NCI-H526 treated with DMSO at 0.1 percent for 48 hours (cell line): ENCODE measurements at places on chromosomes 7 and 10.

DNA sequence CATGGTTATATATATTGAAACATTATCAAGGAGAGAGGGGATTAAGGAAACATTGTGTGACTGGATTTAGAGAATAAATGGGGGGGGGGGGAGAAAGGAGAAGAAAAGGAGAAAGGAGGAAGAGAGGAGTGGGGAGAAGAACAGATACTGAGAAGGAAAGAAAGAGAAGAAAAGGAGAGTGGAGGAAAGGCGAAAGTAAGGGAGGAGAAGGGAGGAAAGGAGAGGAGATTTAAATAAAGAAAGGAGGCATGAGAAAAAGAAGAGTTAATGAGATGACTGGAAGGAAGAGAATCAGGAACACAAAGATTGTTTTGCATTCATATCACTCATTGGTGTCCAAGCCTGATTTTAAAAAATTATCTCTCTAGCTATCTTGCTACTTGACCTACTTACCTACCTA is 16.1 kb upstream of the TSPAN12 start:
- DNase-seq, result no peak

DNA sequence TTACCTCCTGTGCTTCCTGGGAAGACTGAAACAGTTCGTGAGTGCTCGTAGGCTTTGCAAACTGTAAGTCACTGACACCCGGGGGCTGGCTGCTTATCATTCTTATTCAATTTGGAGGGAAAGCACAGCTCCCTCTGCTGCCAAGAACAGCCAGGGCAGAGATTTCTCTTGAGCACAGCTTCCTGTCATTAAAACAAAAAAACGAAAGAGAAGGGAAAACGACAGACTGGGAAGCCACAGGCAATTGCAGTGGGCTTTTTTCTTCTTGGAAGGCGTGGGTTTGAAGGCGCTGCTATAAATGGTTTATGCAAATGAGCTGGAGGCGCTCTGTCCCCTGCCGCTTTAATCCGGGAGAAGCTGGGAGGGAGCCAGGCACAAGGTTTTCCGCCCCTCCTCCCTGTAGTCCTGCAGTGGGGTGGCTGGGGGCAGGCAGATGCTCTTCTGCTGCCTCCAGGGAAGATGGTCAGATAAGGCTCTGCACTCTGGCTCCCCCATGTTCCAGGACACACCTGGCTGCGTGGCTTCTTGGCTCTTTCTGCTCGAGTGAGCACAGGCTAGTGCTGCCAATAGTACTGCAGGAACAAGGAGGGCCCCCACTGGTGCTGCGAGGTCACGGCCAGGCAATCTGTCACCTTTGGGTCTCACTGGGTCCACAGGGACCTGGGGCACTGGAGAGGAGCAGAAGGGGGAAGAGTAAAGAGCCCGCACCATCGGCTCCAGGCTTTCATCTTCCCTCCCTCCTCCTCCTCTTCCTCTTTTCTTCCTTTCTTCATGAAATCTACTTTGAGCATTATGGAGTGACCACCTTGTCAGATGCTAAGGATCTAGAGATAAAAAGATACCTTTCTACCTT is 49.5 kb downstream of the NEURL1 start:
- DNase-seq, result peak; percentile 82

GRCh38 chr10:133143200-133143533 is 16.9 kb upstream of the KNDC1 start:
- no peak for DNase-seq

- no peak for DNase-seq
These were observed 3.5 kb downstream of the APBB1IP start for GRCh38 chr10:26441491-26442214.

GRCh38 chr10:116671274-116671926 is 50.6 kb downstream of the PNLIPRP2 start:
- DNase-seq, result no peak
